Skeletal muscle tissue (tissue), 5 donors: ENCODE measurements at places on chromosomes 4 and X. TPM values are rescaled to one million over a fixed set of nuclear protein-coding genes. Genes with fewer than 3 reads are reported as not detected.

The TBX22 gene
- under 0.01 TPM for total RNA-seq

The GRIA3 gene
- total RNA-seq, result 5.2 TPM

The CDKL5 gene
- total RNA-seq, result 4.2 TPM

The FGD1 gene
- total RNA-seq, result 4.2 TPM

The SEC24B gene
- total RNA-seq, result 15.7 TPM

The DGAT2L6 gene
- not detected for total RNA-seq

The OTC gene
- total RNA-seq, result not detected

The SCD5 gene
- 9.4 TPM for total RNA-seq
